ENCODE measurements at places on chromosomes 12 and 14.

DNA sequence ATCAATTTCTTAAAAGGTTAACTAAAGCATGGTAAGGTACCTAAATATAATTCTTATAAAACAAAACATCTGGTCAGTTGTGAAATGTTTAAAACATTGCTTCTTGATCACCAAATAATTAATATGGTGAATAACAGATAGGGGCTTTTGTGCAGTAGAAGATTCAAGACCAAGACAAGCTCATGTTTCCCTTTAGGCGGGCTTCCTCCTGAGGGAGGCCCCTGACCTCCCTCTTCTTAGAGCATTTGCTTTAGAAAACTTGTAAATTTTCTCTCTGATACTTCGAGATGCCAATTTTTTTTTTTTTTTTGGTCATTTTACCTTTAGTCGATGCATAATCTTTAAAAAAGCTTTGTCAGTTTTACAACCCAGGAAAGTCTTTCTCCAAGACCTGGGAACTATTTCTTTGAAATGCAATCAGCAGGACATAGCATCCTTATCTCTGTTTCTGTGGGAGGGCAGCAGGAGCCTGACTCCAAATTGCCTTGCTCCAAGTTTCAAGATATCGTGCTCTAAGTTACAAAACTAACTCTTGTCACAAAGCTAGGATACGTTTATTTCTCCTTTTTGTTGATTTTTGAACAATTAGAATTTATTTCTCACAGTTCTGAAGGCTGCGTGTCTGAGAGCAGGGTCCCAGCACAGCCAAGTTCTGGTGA is 66.6 kb upstream of the BICD1 start:
- H3K27me3 ChIP-seq = no peaks in the 10 kb centered on the region
- H3K27ac ChIP-seq = no peak overlapping the region
- DNase-seq = no peak
- no peak overlapping the region for H3K4me3 ChIP-seq
- H3K36me3 ChIP-seq = no peaks in the 10 kb centered on the region

DNA sequence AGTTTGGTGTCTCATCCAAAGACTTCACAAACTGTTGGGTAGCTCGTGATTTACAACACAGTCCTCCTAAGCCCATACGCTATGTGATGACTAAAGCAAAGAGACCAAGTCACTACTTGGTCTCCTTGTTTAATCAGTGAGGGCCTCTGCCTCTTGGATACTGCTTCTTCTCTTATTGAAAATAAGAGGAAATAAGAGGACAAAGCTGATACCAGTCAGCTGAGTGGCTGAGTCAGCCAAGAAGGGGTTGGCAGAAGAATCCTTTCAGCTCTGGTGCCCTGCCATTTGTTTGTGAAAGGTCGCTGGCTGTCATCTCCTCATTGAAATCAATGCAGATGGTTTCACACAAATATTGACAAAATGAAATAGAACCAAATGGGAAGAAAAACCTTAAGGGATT is 67.5 kb upstream of the SLC35F4 start:
- no peak for DNase-seq
- no peak overlapping the region for H3K4me3 ChIP-seq
- no peaks in the 10 kb centered on the region for H3K27me3 ChIP-seq
- no peak overlapping the region for H3K27ac ChIP-seq
- H3K4me1 ChIP-seq = no peaks in the 10 kb centered on the region

GRCh38 chr12:13039328-13039956 is 4.7 kb upstream of the FAM234B start:
- H3K4me1 ChIP-seq = no peaks in the 10 kb centered on the region
- H3K36me3 ChIP-seq = no peaks in the 10 kb centered on the region
- peaks cover 3% of the 10 kb centered on the region for H3K27me3 ChIP-seq
- H3K4me3 ChIP-seq = no peak overlapping the region
- no peak for DNase-seq

DNA sequence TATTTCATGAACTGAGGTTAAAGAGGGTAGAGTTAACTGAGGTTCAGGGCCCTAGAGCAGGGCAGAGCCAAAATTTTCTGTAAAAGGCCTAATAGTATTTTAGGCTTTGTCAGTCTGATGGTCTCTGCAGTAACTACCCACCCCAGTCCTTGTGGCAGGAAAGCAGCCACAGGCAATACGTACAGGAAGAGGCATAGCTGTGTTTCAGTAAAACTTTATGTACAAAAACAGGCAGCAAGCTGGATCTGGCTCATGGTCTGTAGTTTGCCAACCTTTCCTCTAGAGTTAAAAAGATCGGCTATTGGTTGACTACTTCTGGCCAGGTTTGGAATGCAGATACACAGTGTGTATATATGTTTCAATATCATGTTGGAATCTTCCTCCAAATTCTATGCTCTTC is 17.2 kb downstream of the TM7SF3 start:
- no peaks in the 10 kb centered on the region for H3K4me1 ChIP-seq
- peaks cover 16% of the 10 kb centered on the region for H3K36me3 ChIP-seq
- DNase-seq = no peak
- no peaks in the 10 kb centered on the region for H3K27me3 ChIP-seq

- no peak for DNase-seq
- no peaks in the 10 kb centered on the region for H3K36me3 ChIP-seq
- H3K27ac ChIP-seq = no peak overlapping the region
- no peaks in the 10 kb centered on the region for H3K27me3 ChIP-seq
- no peak overlapping the region for H3K4me3 ChIP-seq
- no peaks in the 10 kb centered on the region for H3K4me1 ChIP-seq
These were observed 782.5 kb downstream of the TMEM121 start for GRCh38 chr14:106308839-106309389.

- no peak for DNase-seq
- no peak overlapping the region for H3K27ac ChIP-seq
- H3K27me3 ChIP-seq = no peaks in the 10 kb centered on the region
- no peaks in the 10 kb centered on the region for H3K36me3 ChIP-seq
These were observed 86.4 kb downstream of the CAPZA3 start for GRCh38 chr12:18824287-18824686.

GRCh38 chr14:31003284-31003683 is 22.2 kb upstream of the AP4S1 start:
- H3K4me1 ChIP-seq = peaks cover 4% of the 10 kb centered on the region
- H3K4me3 ChIP-seq = no peak overlapping the region
- H3K27ac ChIP-seq = peak overlapping the region; percentile 22
- peaks cover 7% of the 10 kb centered on the region for H3K36me3 ChIP-seq
- H3K27me3 ChIP-seq = no peaks in the 10 kb centered on the region
- DNase-seq = no peak

GRCh38 chr12:118145113-118145797 is 9.3 kb downstream of the PEBP1 start:
- H3K4me3 ChIP-seq = no peak overlapping the region
- H3K4me1 ChIP-seq = no peaks in the 10 kb centered on the region
- no peak for DNase-seq
- no peaks in the 10 kb centered on the region for H3K27me3 ChIP-seq

- no peak overlapping the region for H3K4me3 ChIP-seq
- no peaks in the 10 kb centered on the region for H3K36me3 ChIP-seq
- peaks cover 18% of the 10 kb centered on the region for H3K4me1 ChIP-seq
- DNase-seq = no peak
- H3K27me3 ChIP-seq = no peaks in the 10 kb centered on the region
These were observed 30.9 kb upstream of the FBRSL1 start for GRCh38 chr12:132458846-132459641.

DNA sequence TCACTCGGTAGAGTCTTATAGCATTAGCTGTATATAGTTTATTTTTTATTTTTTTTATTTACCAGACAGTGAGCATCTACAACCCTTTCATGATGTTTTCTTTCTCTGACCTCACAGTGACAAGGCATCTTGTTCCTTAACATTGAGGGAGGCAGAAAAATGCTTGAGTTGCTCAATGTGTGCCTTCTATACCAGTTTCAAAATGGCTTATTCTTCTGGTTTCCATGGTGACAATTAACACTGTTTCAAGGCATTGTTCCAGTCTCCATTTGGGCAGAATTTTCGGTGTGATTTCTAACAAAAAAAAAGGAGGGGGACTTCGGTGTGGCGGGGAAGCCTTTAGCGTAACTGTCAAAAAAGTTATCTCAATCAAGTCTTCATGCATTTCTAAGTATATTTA is 209.7 kb upstream of the NPAS3 start:
- no peak overlapping the region for H3K4me3 ChIP-seq
- H3K36me3 ChIP-seq = no peaks in the 10 kb centered on the region
- H3K27ac ChIP-seq = no peak overlapping the region
- no peaks in the 10 kb centered on the region for H3K4me1 ChIP-seq
- no peak for DNase-seq

- no peak overlapping the region for H3K27ac ChIP-seq
- H3K36me3 ChIP-seq = no peaks in the 10 kb centered on the region
- peaks cover 17% of the 10 kb centered on the region for H3K4me1 ChIP-seq
- no peak overlapping the region for H3K4me3 ChIP-seq
These were observed 10.9 kb upstream of the HVCN1 start for GRCh38 chr12:110699591-110700445.

DNA sequence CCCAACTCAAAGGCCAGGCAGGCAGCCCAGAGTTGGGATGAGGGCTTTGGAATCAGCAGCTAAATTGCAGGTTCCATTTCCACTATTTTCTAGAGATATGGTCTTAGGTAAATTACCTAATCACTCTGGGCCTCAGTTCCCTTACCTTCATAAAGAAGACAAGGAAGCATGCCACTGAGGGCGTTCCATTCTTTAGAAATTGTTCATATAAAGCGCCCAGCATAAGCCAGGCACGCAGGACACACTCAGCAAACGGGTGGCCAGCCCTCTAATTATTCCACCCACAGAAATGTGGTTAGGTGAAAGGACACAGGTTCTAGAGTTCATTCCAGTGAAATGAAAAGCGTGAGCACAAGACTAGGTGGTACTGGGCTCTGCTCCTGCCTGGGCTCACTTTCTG is 87.9 kb upstream of the BCL11B start:
- no peaks in the 10 kb centered on the region for H3K36me3 ChIP-seq
- no peak overlapping the region for H3K27ac ChIP-seq
- DNase-seq = no peak
- H3K27me3 ChIP-seq = no peaks in the 10 kb centered on the region

- no peaks in the 10 kb centered on the region for H3K36me3 ChIP-seq
- H3K27me3 ChIP-seq = peaks cover 3% of the 10 kb centered on the region
- H3K4me1 ChIP-seq = no peaks in the 10 kb centered on the region
- no peak for DNase-seq
- no peak overlapping the region for H3K27ac ChIP-seq
- no peak overlapping the region for H3K4me3 ChIP-seq
These were observed 84.6 kb upstream of the NAV3 start for GRCh38 chr12:77746096-77746495.

- no peaks in the 10 kb centered on the region for H3K4me1 ChIP-seq
- no peaks in the 10 kb centered on the region for H3K36me3 ChIP-seq
- H3K27me3 ChIP-seq = no peaks in the 10 kb centered on the region
- no peak overlapping the region for H3K27ac ChIP-seq
- no peak overlapping the region for H3K4me3 ChIP-seq
These were observed 249.3 kb upstream of the KRR1 start for GRCh38 chr12:75760573-75761294.

- H3K27ac ChIP-seq = no peak overlapping the region
- peaks cover 4% of the 10 kb centered on the region for H3K4me1 ChIP-seq
- no peaks in the 10 kb centered on the region for H3K36me3 ChIP-seq
These were observed 18.9 kb upstream of the CEBPE start for GRCh38 chr14:23137813-23138535.

DNA sequence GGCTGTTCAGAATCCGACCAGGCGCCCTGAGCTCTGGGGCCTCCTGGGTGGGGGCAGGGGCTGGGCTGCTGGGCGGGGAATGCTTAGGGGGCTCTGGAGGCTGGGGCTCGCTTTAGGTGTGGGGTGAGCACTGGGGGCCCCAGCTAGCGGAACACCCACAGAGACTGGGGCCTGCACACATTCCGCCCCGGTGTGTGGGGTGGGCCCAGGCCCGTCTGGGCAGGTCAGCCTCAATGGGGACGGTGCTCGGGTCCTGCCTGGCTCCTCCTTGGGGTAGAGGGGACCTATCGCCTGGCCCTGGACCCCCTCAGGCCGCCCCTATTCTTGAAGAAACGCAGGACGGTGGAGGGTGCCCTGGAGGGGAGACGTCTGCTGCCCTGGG is 364.8 kb downstream of the TMEM121 start:
- no peaks in the 10 kb centered on the region for H3K4me1 ChIP-seq
- H3K27me3 ChIP-seq = no peaks in the 10 kb centered on the region
- H3K36me3 ChIP-seq = no peaks in the 10 kb centered on the region
- H3K27ac ChIP-seq = no peak overlapping the region
- no peak overlapping the region for H3K4me3 ChIP-seq

DNA sequence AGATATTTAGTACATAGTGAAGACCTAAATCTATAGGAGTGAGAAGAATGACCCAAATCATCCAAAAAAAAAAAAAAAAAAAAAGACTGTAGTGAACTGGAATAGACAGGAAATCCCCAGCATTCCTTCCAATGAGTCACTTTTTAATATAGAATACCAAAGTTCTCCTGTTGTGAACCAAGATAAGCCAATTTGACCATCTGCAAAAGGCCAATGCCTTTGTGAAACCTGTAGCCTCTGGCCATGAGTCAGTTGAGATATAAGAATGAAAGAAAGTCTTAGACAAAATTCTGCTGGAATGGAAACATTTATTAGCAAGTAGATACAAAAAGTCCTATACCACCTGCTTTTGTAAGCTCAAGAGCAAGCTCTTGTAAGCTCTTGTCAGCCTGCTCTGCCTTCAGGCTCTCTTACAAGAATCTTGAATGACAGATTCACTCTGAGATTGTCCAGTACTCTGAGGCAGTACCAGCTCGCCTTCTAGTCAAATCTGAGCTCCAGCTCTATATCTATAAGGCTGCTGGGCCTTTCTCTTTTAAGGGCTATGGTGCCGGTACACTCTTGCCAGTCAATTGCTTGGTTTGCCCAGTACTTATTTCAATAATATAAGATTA is 243.0 kb upstream of the TMTC1 start:
- no peak overlapping the region for H3K4me3 ChIP-seq
- no peaks in the 10 kb centered on the region for H3K4me1 ChIP-seq
- H3K27ac ChIP-seq = no peak overlapping the region

DNA sequence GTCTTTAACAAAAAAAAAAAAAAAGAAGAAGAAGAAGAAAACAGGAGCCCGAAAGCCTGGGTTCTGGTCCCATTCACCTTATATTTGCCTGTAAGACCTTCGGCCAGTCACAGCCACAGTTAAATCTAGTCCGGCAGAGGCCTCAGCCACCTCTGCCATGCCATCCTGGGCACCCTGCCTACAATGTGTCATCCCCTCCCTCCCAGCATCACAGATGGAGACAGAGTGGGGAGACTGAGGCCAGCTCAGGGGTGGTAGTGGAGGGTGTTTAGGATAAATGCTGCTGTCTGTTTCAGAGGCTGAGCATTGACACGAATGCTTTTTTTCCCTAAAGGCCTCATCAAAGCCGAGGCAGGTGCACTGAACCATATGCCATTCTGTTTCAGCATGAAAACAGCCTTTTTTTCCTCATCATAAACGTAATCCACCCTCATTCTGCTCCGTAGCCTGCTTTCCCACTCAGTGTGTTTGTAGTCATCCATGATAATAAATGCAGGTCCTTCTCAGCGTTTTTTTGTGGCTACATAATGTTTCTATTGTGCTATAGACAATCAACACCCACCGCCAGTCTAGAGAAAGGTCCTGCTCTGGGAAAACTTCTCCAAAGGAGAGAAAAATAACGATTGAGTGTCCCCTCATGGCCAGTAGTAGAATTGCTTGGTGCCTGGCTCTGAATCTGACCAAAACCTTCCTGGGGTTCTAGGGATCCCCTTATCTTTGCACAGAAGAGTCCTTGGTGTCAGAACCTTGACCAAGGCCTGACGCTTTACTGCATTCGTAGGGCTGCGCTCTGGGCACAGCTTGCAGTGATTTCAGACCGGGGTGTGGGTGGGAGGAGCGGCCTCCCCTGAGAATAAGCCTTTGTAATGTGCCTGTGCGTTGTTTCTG is 41.1 kb upstream of the TSPAN9 start:
- no peak overlapping the region for H3K27ac ChIP-seq
- peaks cover 8% of the 10 kb centered on the region for H3K4me1 ChIP-seq
- no peaks in the 10 kb centered on the region for H3K27me3 ChIP-seq
- H3K4me3 ChIP-seq = no peak overlapping the region
- no peak for DNase-seq

Measured in lung (tissue), 17 donors.